ENCODE measurements at places on chromosomes 6 and 20.

DNA sequence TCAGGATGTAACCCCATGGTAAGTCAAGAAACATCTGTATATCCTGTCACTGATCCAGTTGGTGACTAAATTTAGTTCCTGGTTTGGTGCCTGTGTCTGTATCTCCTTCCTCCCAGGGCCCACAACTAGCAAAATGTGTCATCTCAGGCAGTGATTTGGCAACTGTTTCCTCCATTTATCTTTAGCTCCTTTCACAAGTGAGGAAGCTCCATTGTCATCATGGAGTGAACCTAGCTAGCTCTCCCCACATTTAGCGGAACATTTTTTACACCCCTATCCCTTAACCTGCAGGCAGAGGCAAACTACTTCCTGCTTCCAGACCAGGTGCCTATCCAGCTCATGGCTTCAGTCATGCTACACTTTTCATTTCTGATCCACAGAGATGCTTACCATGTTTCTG, 99.5 kb downstream of the IPCEF1 start:
- no peak for DNase-seq

GRCh38 chr20:62409931-62410745, 3.1 kb upstream of the CABLES2 start:
- no peak for DNase-seq

GRCh38 chr6:85172705-85173104, 277.2 kb upstream of the NT5E start:
- no peak for DNase-seq

DNA sequence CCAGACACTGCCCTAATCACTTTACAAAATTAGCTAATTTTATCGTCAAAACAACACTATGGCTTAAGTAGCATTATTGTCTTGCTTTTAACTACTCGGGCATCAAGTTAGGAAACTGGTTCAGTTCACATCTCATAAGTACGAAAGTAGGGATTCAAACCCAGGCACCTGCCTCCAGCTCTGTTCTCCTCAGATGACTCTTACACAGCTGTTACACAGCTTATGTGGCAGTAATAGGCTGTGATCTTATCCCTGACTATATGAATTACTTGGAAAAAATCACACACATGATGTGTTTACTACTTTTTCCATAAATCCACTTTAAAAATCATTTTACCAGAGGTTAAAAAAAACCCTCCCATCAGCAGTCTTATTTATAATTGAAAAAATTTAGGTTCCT, 389.2 kb upstream of the FLRT3 start:
- no peak for DNase-seq

- DNase-seq: no peak
These were observed 46.8 kb upstream of the PXDC1 start for GRCh38 chr6:3798055-3798919.

DNA sequence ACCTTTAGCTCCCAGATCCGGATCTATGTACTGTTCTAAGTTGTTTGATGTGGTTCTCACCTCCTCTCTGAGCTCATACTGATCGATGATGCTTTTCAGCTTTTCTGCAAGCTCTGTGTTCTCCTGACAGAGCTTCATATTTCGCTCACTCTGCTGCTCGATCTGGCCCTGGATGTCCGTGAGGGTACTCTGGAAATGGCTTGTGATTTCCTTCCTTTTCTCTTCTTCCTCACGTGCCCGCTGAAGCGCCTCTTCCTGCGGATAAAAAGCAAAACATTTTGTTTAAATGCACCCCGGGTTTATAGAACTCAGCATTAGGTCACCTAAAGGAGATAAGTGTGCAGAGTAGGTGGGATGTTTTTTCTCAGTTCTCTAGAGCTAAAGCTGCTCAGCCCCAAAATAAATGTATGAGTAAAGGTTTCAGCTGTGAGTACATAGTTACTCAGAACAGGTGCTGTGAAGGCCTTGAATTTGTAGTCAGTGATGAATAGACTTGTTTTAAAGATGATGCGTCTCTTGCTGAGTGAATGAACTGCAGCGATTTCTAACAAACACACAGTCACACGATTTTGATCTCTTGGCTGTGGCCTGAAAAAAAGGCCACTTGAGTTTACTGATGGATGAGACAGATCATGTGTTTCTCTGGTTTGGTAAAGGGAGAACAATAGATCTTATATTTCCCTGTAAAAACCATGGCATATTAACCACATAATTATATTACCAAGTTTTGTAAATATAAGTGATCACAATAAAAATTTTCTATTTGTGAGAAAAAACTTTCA, 29.1 kb downstream of the TXLNB start:
- DNase-seq: no peak

DNA sequence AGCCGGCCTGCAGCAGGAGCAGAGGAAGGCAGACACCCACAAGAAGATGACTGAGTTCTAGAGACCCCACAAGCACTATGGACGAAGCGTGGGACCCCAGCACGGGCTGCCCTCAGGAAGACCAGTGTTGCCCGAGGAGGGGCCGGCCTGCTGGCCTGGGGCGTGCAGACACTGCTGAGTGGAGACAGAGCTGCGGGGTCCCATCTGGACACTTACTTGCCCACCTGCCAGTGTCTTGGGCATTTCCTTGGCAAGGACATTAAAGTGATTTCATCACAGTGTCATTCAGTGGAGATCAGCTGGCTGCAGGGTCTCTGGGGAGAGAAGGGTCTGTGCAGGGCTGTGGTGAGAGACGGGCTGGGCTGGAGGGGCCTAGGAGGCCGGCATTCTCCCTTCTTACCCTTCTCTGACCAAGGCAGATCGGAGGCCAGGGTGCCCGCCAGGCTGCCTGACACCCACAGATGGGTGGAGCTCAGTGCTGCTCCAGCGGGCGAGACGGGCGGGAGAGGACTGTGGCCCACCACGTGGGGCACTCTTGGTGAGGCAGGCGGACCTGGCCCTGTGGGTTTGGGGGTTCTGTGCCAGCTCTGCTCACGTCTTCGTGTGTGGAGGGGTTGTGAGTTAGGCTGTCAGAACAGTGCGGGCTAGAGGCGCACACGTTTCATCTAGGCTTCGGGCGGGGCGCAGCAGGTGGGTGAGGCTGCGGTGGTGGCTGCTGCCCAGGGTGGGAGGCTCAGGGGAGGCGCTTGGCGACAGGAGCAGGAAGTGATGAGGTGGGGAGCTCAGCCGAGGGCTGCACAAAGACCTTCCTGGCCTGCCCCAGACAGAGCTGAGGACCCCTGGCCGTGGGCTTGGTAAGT, at the start of gene LIME1:
Gene LIME1, plus strand, starts transcription at position 806 of the 860 bp plus-strand sequence. CDS start 886 bp downstream, outside the sequence.
- no peak for DNase-seq

- no peak for DNase-seq
These were observed 358.4 kb downstream of the BTBD3 start for GRCh38 chr20:12276011-12276673.

DNA sequence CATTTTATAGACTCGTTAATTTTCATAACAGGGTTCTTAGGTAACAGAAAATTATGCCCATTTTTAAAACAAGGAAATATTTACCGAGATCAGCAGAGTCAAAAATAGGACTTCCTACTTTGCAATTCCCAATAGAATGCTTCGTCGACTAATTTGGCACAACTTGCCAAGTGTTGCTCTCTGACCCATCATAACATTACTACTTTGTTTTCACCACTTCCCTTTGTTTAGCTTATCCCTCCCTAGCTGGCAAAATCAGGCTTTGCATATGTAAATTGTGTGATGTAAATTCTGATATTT, 914 bp upstream of the RANBP9 start:
- DNase-seq: no peak

DNA sequence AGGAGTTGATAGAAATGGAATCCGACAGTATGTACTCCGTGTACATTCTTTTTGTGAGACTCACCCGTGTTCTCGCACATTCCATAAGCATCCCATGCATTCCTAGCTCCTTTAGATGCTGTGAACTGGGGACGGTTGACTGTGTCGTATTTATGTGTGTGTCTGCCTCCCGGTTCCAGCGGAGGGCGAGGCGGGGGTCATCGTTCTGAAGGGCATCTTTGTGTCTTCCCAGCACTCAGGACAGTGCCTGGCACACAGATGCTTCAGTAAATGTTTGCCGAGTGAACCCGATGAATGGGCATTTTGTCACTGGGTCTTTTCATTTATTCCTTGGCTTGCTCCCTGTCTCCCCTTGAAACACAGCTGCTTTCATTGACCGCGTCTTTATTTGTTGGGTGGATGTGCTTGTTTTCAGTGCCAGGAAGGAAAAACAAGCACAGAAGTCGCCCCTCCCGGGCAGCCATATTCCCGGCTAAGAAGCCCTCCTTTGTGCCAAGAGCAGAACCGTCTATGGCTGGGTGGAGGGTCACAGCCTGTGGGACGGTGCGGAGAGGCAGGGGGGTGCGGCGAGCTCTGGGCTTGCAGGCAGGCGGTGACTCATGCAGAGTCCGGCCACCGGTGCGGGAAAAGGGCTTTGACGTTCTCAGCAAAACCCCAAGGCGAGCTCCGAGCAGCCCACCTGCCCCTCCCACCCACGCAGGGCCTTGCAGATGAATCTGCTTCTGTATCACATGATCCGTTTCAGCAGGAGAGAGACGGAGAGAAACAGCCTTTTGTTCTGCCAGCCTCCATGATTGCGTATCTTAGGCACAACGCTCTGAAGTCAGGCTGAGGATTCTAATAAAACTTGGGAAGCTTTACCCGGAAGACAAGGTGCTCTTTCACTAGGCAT, 11.2 kb upstream of the PSMG4 start:
- DNase-seq: no peak

- no peak for DNase-seq
These were observed 278.2 kb upstream of the SUPT3H start for GRCh38 chr6:45655745-45656476.

Measured in stimulated activated CD8-positive, alpha-beta memory T cell treated with anti-CD3 and anti-CD28 coated beads, Interleukin-4, amount 100 ng/mL, for 1 hour (primary cell).